ENCODE measurements at places on chromosomes 7 and 10.

- no peak for DNase-seq
Measured at GRCh38 chr7:151775547-151776443, 101.1 kb downstream of the PRKAG2 start.

DNA sequence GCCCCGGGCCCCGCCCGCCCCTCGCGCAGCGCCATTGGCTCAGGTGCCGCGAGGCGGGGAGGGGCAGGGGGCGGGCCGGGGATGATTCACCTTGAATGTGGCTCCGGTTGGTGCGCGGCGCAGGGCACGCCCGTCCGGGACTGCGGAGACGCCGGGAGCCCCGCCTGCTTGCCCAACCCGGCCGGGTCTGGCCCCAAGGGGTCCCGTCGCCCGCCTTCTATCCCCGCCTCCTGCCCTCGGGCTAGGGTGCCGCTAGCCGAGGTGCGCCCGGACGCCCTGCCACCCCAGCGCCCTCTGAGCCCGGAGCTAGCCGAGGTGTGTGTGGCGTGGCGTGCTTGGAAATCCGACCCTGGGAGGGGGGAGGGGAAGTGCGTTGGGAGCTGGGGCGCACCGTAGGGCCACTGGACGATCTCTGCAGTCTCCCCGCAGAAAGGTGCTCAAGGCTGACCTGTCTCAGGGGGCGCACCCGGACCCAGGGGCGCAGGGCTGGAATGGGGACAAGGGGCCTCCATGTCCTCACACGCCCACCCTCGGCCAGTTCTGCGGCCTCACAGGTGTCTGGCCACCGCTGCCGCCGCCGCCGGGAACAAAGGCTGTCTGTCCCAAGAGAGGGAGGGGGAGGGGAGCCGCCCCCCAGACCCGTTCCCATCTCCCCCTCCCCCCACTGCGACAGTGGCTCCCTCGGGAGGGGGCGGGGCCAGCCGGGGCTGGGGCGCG lies 168.9 kb downstream of the NRF1 start:
- DNase-seq, result no peak

GRCh38 chr7:139259142-139259541 lies 28.1 kb downstream of the UBN2 start:
- no peak for DNase-seq

- DNase-seq, result no peak
Measured at GRCh38 chr7:158025686-158026600, 561.7 kb downstream of the PTPRN2 start.

- DNase-seq, result peak; percentile 6
Measured at GRCh38 chr10:75261813-75262705, 26.3 kb upstream of the COMTD1 start.

- no peak for DNase-seq
Measured at GRCh38 chr10:71923138-71923692, 41.0 kb upstream of the CHST3 start.

DNA sequence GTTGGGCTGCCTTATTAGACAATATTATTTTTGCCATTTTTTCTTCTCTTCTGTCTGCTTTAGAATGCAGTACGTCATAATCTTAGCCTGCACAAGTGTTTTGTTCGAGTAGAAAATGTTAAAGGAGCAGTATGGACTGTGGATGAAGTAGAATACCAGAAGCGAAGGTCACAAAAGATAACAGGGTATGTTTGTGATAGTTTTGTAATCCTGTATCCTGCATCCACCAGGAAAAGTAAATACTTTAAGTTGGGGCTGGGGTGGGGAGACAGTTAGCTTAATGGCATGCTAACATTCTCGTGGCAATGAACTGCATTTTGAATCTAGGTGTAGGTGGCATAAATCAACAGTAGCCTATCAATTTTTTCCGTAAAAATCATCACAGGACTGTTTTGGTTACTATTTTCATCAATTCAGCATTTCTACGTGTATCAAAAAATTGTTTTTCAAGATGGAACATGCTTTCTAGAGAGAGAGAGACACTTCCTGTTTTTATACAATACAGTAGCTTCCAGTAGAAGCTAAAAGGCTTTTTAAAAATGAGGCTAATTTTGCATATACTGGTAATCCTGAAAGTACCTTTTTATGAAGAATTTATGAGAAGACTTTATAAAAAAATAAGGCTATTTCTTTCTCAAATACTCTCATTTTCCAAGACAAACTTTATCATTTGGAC lies 247.5 kb downstream of the FOXP2 start:
- DNase-seq, result no peak

DNA sequence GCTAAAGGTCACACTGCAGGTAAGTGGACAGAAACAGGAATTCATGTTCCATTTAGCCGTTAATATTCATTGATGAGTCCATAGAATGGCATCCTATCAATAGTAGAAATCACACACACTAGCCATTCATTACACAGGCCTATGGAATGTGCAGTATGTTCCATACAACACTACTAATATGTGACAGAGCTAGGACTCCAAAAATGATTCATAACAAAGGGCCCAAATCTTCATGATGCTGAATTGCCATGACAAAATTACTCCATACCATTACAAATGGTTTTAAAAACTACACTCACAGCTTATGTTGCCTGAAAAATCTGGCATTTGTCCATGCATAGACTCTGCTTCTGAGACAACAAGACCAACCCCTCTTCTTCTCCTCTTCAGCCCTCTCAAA lies 549.1 kb downstream of the XPNPEP1 start:
- DNase-seq, result peak; percentile 58

DNA sequence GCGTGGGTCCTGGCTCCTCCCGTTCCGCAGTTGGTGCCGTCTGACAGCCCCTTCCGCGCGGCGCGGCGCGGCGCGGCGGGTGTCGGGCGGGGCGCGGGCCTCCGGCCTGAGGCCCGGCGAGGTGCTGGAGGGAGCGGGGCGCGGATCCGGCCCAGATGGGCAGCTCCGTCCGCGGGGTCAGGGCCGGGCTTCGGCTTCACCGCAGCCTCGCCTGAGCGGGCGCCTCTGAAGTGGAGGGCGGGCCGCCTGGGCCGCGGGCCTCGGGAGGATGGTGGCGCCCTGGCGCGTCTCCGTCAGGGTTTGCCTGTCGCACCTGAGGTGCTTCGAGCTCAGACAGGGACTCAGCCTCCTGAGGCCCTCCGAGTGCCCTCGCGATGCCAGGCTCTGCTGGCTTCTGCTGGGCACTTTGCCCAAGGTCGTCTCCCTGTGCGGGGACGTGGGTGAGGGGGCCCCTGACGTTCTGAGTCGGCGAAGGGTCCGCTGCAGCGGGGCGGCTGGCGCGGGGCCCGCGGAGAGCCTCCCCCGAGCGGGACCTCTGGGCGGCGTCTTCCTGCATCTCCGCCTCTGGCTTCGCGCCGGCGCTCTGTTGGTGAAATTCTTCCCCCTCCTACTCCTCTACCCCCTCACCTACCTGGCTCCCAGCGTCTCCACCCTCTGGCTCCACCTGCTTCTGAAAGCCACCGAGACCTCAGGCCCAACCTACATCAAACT lies 473 bp downstream of the ADCK2 start:
- no peak for DNase-seq

GRCh38 chr7:150851492-150852370 lies 586 bp upstream of the AOC1 start:
- no peak for DNase-seq

- no peak for DNase-seq
Measured at GRCh38 chr10:20254078-20254477, 437.8 kb downstream of the PLXDC2 start.

GRCh38 chr7:52120912-52121311 lies 804.3 kb upstream of the COBL start:
- no peak for DNase-seq

DNA sequence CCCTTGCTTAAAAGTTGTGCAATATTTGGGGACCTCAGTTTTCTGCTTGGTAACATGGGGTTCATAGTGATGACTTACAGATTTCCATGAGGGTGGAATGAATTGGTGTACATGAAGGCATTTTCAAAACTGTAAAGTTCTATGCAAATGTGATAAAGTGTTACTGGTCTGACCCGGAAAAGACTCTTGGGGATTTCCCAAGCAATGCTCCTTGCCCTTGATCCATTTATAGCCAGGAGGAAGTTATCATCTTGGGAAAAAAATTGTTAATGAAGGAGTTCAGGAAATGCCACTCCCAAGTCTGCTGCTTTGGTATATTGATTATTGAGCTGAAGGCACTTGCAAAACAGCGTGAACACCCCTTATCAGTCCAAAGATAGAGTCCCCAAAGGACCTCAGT lies 96.3 kb upstream of the ZPBP start:
- no peak for DNase-seq

DNA sequence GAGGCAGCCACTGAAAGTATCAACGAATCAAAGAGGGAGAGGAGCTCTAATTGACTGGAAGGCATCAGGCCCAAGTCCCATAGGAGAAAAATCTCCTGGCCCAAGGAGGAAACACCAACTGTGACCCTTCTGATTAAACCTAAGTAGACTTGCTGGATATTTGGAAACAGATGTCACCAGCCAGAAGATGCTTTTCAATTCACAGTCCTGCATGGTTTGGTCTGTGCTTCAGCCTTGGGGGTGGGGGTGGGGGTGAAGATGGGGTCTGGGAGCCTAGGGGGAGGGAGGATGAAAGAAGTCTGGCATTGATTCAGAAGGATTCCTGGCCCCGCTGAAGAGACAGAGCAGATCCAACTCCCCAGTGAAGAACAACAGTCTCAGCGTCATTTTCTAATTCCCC lies 623.7 kb downstream of the PARD3 start:
- no peak for DNase-seq

DNA sequence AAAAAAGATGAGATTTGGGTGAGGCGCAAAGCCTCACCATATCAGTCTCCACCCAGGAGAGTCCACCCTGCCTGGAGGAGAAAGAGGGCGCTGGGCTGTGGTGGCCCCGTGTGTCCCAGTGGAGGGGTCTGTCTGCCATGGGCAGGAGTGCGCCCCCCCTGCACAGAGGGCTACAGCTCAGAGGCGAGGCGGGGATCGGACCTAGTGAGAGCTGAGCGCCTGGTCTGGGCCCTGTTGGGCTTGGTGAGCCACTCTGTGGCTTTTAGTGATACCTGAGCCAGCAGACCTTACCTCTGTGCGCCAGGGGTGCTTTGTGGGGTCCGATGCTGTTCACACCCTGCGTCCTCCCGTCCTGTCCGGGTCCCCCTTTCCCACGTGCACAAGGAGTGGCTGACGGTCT lies 25.9 kb upstream of the GNA12 start:
- no peak for DNase-seq

- peak; percentile 45 for DNase-seq
Measured at GRCh38 chr10:112639298-112639697, 192.3 kb downstream of the VTI1A start.

- DNase-seq, result peak; percentile 29
Measured at GRCh38 chr10:91366704-91367103, 43.4 kb upstream of the HECTD2 start.

- no peak for DNase-seq
Measured at GRCh38 chr10:132450466-132450824, 53.4 kb downstream of the PWWP2B start.

DNA sequence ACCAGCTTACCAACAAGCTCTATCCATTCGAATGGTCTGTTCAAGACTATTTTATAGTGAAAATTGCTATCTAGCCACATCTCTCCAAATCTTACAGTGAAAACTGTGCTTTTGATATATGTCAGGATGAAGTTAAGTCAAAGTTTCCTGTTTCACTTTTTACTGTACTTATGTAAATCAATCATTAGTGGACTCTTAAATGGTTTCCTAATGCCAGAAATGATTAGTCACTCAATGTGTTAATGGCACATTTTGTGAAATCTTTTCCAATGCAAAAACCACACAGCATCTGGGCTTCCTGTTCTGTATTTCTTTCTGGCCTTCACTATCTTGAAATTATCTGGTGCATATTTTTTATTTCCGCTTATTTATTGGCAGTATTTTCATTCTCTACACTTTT lies 87.3 kb upstream of the STEAP1B start:
- DNase-seq, result peak; percentile 67
